DMS79 treated with DMSO at 0.1 percent for 48 hours (cell line): ENCODE measurements at places on chromosomes 7 and 10.

DNA sequence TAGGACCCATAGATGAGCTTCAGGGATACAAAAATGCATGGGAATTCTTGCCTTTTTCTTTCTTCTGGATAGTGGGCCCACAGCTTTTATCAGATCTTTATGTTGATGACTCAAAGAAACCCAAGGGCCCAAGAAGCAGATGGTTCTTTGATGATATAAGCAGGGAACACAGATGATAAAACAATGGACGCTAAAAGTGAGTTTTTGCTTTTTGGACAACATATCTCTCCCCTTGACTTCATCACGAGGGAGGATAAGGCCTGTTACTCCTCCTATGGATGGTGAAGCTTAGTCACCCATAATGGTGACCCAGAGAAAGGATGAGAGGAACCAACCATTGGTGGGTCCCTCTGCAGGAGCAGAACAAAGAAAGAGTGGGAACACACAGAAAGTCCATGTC, 6.5 kb upstream of the OGA start:
- no peak for DNase-seq

DNA sequence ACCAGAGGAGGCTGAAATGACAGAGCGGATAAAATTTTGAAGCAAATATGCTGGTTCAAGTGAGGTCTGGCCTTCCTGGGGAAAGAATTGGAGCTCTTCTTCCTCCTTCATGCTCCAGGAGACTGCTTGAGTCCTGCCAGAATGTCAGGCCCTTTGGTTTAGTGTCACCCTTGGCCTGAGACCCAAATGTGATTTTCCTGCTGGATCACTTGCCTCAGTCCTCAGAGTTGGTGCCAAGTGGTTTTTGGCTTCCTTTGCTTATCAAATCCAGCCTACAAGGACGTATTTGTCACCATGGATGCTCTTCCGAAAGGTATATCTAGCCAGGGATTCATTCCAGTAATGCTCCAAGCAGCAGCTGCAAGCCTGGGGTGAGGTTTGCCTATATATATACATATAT, 118.4 kb downstream of the PLPP4 start:
- DNase-seq = no peak

DNA sequence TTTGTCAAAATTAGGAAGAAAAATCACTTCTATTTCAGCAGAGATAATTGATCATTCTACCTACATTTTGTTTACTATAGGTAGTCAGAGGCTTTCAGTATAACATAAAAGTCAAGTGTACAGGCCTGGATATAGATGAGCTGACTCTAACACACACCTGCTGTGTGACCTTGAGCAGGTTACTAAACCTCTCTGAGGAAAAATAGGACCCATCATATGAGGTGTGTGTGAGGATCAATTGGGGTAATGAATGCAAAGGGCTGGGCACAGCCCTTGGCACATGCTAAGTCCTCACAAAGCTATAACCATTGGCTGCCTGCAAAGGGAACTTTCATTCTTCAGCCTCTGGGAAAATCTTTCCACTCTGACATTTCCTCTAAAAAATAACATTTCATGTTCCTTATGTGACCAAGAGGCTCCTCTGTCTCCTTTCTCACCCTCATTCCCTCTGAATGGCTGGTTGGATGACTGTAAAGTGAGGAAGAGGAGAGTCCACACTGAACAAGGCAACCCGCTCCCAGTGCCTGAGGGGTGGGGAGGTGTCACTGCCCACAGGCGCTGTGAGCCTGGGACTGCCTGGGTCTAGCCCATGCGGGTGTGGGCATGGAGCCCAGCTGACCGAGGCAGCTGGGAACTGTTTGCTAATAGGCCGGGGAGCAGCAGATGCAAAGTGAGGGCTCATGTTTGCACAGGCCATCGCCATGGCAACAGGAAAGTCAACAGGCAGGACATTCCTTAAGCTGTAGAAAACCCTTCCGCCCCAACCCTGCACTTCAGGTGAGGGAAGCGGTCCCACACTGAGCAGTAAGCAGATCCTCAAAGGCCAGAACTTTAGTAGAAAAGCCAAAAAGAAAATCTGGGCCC, 36.8 kb downstream of the MYOF start:
- DNase-seq = peak; percentile 83

GRCh38 chr10:106947643-106948042, 216.9 kb downstream of the SORCS1 start:
- DNase-seq = no peak

DNA sequence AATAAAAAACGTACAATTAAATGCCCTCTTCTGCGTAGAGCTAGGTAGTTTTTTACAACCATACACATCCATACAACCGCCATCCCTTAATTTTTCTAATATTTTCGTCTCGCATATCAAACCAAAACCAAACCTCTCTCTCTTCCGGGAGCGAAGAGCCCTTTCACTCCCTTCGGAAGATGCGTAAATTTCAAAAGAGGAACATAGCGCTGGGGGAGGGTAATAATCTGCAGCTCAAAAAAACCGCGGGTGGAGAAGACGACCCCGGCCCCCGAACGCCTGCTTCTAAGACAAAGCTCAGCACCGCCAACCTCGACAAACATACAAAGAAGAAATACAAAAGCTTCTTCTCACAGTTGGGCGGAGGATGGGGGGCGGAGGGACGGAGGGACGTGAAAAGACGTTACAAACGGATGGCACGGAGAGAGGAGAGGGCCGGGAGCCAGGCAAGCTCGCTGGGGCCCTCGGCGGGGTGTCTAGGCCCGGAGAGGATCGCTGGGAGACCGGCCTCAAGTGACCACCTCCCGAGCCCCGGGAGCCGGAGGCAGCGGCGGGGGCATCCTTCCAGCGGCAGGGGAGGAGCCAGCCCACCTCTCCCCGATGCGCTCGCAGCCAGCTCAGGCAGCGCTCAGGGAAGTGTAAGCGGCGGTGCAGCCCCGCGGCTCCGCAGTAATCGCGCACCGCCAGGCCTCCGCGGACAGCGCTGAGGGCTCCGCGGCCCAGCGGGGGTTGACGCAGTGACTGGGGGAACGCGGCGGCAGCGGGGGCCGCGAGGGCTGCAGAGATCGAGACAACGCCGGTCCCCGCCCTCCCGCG, 851 bp downstream of the MKRN1 start:
- DNase-seq = peak; percentile 21

DNA sequence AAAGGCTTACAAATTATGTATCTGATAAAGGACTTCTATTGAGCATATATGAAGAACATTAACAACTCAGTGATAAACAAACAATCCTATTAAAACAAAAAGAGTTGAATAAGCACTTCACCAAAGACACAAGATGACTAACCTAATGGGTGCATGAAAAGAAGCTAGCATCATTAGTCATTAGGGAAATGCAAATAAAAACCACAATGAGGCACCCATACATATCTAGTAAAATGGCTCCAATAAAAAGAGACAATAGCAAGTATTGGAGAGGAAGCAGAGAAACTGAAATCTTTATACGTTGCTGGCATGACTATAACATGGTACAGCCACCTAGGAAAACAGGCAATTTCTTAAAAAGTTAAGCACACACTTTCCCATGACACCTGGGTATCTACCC, 77.6 kb upstream of the ZMIZ1 start:
- no peak for DNase-seq

GRCh38 chr10:124117833-124118232, 24.4 kb upstream of the CHST15 start:
- no peak for DNase-seq

- no peak for DNase-seq
Observed at GRCh38 chr7:38198366-38198765, 20.3 kb downstream of the STARD3NL start.

GRCh38 chr10:12050528-12050927, 7.9 kb upstream of the UPF2 start:
- DNase-seq = peak; percentile 88

DNA sequence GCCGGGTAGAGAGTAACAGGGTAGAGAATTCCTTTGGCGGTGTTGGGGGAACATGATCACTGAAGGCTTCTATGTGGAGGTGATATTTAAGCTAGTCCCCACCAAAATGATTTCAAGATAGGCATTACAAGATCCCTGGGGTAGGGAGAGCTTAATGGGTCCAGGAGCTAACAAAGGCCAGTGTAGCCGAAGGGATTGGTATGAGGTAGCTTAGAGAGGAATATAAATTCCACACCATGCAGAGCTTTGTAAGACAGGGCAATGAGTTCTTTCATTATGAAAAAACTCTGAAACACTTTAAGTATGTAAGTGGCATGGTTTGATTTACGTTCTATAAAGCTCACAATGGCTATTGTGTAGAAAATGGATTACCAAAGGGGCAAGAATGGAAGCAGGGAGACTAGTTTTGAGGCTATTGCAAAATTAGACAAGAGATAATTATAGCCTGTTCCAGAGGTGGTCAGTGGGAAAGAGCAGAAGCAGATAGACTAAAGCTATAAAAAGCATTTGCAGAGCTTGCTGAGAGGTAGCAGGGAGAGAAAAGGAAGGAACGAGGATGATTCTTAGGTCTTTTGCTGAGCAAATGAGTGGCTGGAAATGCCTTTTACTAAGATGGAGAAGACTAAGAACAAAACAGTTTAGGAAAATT, 119.7 kb upstream of the SLC25A13 start:
- no peak for DNase-seq

GRCh38 chr7:155624412-155624811, 20.0 kb upstream of the RBM33 start:
- DNase-seq = no peak

GRCh38 chr7:51142741-51143385, 173.7 kb downstream of the COBL start:
- DNase-seq = no peak

- DNase-seq = no peak
Observed at GRCh38 chr10:26112532-26112931, 104.0 kb upstream of the GAD2 start.

- DNase-seq = no peak
Observed at GRCh38 chr7:99868246-99868645, 8.6 kb downstream of the OR2AE1 start.

DNA sequence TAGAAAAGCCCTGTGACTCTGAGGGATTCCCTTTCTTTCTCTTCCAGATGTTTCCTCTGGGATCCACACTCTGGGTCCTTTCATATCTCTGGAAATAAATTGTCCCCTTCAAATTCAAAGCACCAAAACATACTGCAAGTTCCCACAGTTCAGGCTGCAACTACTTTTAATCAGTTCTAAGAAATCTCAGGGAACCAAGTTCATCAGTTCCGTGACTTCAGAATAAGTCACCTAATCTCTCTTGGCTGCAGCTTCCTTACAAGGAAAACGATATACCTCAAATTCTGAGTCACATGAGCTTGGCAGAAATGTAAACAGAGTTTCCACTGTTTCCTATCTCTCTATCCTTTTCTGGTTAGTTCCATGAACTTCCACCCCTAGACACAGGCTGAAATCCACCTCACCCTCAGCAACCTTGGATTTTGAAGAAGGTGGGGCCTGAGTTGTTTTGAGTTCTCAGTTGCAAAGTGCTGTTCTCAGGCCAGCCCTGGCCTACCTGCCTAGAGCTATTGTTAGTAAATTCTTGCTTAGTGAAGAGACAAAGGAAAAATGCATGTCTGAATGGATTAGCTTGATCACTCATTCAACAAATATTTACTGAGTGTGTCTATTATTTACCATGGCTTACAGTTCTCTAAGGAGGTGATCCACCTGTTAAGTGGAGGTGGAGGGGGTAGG, 59.3 kb upstream of the IL6 start:
- DNase-seq = no peak

DNA sequence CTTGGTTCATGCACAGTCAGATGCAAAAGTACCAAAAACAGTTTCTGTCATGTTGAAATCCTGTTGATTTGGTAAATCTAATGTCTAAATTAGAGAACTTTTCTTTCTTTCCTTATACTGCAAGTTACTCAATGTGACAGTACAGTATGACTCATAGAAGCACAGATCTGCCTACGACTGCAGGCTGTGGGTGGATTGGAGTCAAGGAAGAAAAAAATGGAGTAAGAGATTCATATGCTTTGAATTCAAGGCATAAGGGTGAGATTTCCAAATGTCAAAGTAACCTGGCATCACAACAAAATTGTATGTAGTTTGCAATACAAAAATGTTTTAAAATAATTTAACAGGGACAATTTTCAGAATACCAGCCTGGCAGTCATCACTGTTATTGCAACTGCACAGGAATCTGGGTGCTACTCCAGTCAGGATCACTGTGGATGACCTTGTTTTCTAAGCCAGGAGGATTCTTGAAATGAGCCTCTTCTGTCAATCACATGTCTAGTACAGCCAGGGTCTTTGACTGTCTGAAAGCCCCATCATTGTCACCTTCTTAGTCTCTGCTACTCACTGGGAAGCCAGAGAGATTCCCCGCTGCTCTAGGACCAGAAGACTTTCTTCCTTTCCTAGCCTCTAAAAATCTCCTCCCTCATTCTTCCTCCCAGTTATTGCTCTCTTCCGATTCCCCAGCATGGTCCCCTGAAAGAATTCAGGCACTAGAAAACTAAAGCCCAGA, 83.6 kb downstream of the CD36 start:
- no peak for DNase-seq
